Activated naive CD4-positive, alpha-beta T cell treated with Interleukin-2 at 50 U/mL for 16 hours (primary cell): ENCODE measurements at places on chromosomes 3 and 15.

- no peak for DNase-seq
These were observed 319.6 kb downstream of the ZBTB20 start for GRCh38 chr3:114827495-114827894.

DNA sequence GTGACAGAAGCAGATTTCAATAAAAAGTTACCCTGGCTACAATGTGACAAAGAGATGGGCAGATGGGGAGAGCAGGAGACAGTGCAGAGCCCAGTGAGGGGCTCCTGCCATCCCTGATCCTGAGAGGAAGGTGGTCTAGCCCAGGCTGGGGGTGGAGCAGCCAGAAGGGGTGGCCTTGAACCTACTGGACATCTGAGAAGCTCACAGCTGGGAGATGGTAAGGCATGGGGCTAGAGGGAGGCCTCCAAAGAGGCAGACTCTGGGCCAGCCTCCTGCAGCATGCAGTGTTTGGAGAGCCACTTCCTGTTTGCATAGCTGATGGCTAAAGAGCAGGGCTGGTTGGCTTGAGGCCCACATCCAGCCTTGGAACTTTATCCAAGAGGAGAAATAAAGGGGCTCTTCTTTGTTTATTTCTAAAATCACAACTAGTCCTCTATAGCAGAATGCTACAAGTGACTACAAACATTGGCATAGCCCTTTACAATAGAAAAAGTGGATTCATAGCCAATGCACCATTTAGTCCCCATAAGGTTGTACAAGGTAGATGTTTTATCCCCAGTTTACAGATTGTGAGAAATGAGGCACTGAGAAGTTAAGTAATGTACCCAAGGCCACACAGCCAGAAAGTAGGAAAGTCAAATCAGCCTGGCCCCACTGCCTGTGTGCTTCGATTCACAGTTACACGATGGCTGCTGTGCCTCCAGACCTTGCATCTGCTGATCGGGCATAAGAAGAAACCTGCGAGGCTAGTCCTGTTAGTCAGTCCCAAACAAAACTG is 4.6 kb downstream of the EFCC1 start:
- DNase-seq: no peak

GRCh38 chr15:39931615-39932014 is 2.3 kb upstream of the EIF2AK4 start:
- DNase-seq: no peak

GRCh38 chr3:100082714-100083113 is 31.6 kb downstream of the FILIP1L start:
- DNase-seq: no peak

GRCh38 chr3:16824081-16824696 is 60.6 kb upstream of the PLCL2 start:
- no peak for DNase-seq

DNA sequence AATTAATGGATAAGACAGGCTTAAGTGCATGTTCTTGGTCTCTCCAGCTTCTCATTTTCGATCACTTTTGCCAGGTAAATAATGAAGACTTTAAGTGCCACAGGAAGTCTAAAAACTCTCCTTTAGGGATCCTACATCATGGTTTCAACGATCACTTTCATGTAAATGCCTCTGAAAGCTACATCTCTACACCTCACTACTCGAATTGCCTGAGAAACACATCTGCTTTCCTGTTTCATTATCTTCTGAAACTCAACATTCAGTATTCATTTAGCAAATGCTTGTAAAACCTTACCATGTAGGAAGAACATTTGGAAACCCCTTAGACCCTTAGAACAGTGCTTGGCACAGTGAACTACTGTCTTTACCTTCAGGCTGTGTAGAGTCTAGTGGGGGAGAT is 16.2 kb downstream of the THAP10 start:
- DNase-seq: no peak

DNA sequence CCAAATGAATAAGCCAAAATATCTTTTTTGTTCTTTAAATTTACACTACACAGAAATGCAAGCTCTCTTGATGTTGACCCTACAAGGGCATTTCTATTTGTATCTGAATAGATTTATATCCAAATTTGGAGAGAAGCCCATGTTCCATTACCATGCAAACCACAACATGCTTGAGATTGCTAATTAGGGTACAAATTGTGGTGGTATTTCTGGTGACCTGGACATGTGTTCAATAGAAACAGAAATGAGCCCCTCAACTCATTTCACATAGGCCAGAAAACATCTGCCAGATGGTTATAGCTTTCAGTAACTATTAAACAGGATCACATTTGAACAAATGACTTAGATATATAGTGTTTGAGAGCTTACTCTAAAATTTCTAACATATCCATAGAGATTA is 23.5 kb upstream of the PLSCR5 start:
- no peak for DNase-seq

GRCh38 chr3:146077181-146077580 is 83.8 kb downstream of the PLOD2 start:
- no peak for DNase-seq

DNA sequence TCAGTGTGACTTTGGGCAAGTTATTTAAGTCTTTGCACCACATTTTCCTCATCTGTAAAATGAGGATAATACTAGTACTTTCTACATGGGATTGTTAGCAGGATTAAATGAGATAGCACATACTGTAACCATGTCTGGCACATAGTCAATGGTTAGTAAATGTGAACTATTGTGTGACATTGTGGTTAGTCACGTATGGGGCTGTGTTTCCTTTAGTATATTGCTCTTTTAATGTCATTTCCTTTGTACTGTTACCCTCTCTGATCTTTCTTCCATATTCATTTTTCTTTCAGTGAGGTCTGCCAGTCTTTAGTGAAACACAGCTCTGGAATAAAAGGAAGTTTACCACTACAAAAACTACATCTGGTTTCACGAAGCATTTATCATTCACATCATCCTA is 21.4 kb downstream of the OPA1 start:
- no peak for DNase-seq

DNA sequence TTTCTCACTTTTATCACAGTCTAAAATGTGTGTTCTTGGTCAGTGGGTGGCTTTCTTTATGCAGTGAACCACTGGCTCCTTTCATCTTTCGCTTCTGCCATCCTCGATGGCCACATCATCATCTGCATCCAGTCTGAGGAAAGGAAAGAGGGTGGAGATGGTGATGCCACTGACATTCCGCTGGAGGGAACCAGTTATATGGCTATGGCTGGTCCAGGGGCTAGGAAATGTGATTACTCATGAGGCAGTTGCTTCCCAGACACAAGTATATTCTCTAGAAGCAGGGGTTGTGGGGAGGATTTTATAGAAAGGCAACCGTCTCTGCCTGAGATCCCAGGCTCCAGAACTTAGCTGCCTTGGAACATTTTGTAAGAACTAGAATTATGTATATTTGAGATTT is 246.7 kb upstream of the AZI2 start:
- no peak for DNase-seq

- DNase-seq: no peak
These were observed 4.7 kb upstream of the ONECUT1 start for GRCh38 chr15:52794665-52795463.

GRCh38 chr3:197068077-197068476 is 38.5 kb upstream of the MELTF start:
- DNase-seq: no peak

- no peak for DNase-seq
These were observed 703.0 kb downstream of the PLOD2 start for GRCh38 chr3:145457825-145458552.

GRCh38 chr3:105424412-105425152 is 57.9 kb downstream of the ALCAM start:
- DNase-seq: no peak

- no peak for DNase-seq
These were observed 43.8 kb downstream of the SLC2A2 start for GRCh38 chr3:170982733-170983132.

DNA sequence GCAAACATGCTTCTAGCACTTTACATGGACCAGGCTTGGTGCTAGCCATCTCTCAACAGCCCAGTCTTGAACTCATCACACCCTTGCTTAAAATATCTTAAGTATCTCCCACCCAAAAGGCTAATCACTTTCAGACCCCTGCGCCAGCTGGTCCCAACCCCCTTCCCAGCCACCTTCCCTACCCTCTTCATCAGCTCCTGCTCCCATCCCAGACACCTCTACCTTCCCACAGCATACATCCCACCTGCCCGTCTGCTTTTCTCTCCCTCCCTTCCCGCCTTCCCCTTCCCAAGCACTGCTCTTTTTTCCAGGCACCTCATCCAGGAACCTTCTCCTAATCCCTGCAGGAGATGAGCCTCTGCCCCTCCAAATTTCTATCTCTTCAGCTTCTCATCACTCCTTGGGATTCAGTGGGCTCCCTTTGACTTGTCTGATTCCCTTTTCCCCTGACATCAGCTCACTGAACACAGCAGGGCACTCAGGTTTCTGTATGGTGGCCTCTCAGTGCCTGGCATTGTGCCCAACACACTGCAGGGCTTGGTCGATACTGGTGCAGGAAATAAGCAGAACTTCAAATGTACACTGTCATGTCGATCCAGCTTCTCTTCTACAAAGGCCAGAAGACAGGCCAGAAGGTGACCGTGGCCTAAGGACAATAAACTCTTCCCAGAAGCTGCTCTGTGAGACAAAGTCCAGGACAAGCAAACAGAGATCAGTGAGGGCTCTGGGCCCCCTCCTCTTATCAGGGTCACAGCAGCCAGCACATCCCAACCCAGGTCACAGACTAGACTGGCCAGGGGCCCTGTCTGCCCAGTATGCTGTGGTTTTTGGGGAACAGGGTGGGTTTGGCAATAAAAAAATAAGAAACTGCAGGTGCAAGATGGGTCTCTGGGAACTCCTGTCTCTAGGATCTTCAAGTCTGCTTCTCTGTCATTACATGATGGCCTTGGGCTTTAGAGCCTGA is 2.2 kb upstream of the ITIH1 start:
- no peak for DNase-seq

DNA sequence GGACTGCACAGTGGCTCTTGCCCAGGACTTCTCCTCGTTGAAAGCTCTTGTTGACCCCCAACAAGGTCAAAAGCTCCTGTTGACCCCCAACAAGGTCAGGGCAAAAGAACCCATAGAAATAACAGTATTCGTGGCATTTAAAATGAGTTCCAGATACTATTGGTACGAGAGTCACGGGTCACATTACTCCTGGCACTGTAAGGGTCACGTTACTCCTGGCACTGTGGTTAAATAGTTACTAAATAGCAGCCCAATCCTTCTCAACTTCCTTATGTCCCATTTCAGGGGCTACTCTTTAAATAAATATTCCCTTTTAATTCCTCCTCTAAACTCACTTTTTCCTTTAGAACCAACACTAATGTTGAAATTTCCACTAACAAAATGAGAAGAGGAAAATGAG is 18.2 kb upstream of the ADCY5 start:
- no peak for DNase-seq

DNA sequence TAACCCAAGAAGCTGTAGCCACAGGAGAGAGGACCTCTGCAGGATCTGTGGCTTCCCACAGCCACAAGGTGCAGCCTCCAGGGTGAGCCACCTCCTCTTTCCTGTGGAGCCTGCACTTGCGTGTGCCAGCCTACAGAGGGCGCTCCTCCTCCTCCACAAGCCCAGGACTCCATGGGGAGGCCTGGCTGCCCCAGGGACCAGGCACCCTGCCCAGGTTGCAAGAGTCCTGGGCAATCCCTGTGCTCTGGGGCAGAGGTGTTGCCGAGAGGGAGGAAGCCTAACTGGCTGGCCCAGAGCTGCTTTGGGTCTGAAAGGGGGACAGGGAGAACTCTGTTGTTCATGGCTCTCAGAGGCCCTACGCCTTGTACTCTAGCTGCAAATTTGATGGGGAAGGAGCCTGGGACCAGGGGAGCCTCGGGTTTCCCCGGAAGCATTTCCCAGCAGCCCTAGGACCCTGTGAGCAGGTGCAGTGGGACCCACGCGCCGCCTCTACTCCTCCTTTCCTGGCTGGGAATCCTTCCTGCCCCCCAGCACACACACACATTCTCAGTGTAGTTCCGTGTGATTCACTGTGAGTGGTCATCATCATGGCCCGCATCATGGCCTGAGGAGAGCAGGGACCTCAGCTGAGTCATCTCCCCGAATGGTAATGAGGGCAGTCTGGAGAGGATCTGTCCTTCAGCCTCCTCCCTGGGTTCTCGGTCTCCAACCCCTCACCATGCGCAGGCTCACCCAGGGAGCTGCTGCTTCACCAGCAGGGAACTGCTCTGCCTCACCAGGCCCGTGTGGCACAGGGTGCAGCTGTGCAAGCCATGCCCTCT is 24.3 kb downstream of the TBC1D21 start:
- peak; percentile 62 for DNase-seq
